Mesothelial cell of epicardium (in vitro differentiated cells): ENCODE measurements at places on chromosomes 4 and X.

DNA sequence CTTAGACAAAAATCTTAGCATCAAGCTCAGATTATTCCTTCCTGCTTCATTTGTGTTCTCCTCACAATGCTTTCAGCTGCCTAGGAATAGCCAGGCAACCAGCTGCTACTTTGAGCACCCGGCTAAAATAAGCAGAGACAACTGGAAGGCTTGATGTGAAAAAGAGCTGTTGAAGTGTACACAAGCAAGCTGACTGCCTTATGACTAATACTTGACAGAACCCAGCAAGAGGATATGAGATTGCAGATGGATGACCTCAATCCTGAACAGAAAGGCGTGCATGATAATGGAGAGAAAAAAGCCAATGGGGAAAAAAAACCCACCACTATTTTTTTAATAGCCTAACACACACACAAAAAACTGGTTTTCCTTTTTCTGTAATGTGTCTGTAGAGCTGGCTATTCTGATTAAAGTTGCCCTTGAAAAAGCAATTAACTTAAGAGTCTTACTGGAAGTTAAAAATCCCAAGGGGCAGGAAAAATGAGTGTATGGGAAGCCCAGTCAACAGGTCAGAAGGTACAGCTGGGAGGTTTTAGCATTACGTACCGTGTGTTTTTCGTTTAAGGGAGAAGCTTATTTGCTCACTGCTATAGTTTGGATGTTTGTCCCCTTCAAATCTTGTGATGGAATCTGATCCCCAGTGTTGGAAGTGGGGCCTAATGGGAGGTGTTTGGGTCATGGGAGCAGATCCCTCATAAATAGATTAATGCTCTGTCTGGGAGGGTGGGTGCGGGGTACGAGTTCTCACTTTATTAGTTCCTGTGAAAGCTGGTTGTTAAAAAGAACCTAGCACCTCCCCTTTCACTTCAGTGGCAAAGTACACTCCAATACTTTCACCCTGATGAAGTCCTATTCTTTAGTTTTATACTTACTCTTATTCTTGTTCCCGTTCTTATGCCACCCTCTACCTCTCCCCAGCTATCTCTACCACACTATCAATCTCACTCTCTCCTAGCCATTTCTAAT lies 37.1 kb upstream of the HERC6 start:
- H3K4me3 ChIP-seq, result no peak overlapping the region
- no peak for DNase-seq
- H3K36me3 ChIP-seq, result no peaks in the 10 kb centered on the region
- no peaks in the 10 kb centered on the region for H3K27me3 ChIP-seq

GRCh38 chr4:2058264-2059045 lies 672 bp upstream of the NAT8L start:
- H3K4me1 ChIP-seq, result peaks cover 11% of the 10 kb centered on the region
- DNase-seq, result no peak
- peak overlapping the region; percentile 54 for H3K4me3 ChIP-seq
- H3K36me3 ChIP-seq, result peaks cover 2% of the 10 kb centered on the region
- no peak overlapping the region for H3K27ac ChIP-seq

- peaks cover 38% of the 10 kb centered on the region for H3K36me3 ChIP-seq
- H3K27me3 ChIP-seq, result no peaks in the 10 kb centered on the region
- H3K4me1 ChIP-seq, result no peaks in the 10 kb centered on the region
- H3K27ac ChIP-seq, result peak overlapping the region; percentile 21
- no peak for DNase-seq
These were observed 44.4 kb downstream of the PCGF3 start for GRCh38 chr4:749698-750666.

DNA sequence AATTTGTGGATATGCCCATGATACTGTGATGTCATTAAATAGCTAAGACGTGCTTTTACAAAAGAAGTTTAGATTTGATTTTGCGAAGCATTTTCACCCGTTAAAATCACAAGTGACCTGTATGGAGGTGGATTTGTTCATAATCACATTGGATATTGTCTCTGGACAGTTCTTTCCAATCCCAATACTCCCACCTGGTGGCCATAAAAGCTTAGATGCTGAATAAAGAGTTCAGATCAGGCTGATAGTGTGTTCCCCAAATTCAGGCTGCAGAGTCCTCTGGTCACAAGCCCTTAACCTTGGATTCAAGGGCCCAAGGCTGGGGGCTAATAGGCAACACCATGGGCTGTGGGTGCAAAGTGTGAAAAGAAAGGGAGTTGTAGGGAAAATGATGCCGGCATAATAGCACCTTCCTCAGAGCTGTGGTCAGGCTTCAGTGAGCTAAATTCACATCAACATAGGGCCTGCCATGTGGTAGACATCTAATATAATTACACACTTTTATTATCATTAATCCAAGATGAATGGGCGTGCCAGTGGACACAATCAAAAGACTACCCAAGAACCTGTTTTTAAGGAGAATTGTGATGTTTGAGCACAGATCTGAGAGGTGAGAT lies 28.1 kb downstream of the SMIM43 start:
- H3K27me3 ChIP-seq, result no peaks in the 10 kb centered on the region
- H3K27ac ChIP-seq, result no peak overlapping the region
- no peaks in the 10 kb centered on the region for H3K36me3 ChIP-seq
- no peak overlapping the region for H3K4me3 ChIP-seq
- peaks cover 13% of the 10 kb centered on the region for H3K4me1 ChIP-seq

DNA sequence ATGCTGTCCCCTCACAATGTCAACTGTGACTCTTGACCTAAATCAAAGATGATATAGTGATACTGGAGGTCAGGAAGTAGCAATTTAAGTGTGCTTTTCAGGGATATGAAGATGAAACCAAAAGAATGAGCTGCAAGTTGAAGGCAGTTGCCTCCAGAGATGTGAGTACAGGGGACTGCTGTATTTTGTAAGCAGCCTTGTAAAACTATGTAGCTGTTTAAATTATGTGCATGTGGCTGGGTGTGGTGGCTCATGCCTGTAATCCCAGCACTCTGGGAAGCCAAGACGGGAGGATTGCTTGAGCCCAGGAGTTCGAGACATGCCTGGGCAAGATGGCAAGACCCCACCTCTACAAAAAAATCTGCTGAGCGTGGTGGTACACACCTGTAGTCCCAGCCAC lies 15.1 kb upstream of the TNIP2 start:
- peaks cover 2% of the 10 kb centered on the region for H3K4me1 ChIP-seq
- no peak overlapping the region for H3K4me3 ChIP-seq

DNA sequence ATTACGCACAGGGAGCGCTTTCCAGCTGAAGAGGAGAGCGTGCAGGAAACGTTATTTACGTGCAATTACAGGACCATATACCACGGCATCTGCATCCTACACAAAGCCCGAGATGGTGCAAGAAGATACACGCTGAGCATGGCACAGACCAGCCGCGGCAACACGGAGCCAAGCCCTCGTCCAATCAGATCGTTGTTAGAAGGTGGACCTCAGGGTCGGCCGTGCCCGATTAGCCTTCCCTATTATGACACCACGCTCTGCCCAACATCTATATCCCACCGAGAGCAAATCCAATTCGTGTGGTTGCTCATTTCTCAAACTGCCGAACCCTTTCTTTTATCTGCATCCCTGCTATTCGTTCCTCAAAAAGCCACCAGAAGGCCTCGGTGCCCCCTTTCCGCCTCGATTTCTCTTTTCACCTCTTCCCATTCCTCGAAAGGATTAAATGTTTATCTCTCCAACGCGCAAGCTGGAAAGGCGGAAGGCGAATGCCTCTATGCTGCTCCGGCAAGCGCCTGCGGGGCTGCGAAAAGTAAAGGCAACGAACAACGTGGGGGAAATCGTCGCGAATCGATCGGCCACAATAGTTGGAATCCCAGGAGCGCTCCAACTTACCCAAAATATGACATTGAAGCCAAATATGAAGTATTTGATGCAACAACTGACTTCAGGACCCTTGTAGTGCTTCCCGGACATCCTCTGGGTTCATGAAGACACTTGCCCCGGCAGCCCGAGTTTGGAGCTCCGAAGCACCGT lies 702 bp downstream of the TSPAN5 start:
- H3K4me1 ChIP-seq, result peaks cover 32% of the 10 kb centered on the region
- peak overlapping the region; percentile 28 for H3K27ac ChIP-seq
- peaks cover 69% of the 10 kb centered on the region for H3K27me3 ChIP-seq
- H3K36me3 ChIP-seq, result no peaks in the 10 kb centered on the region
- H3K4me3 ChIP-seq, result peak overlapping the region; percentile 70

- DNase-seq, result no peak
- H3K27ac ChIP-seq, result peak overlapping the region; percentile 44
- H3K4me1 ChIP-seq, result peaks cover 45% of the 10 kb centered on the region
- no peaks in the 10 kb centered on the region for H3K36me3 ChIP-seq
- no peak overlapping the region for H3K4me3 ChIP-seq
- H3K27me3 ChIP-seq, result no peaks in the 10 kb centered on the region
These were observed 230.6 kb downstream of the PCDH7 start for GRCh38 chr4:30950737-30951136.

GRCh38 chr4:172850838-172851237 lies 317.8 kb upstream of the GALNT7 start:
- no peaks in the 10 kb centered on the region for H3K4me1 ChIP-seq
- H3K27ac ChIP-seq, result no peak overlapping the region
- no peak for DNase-seq

DNA sequence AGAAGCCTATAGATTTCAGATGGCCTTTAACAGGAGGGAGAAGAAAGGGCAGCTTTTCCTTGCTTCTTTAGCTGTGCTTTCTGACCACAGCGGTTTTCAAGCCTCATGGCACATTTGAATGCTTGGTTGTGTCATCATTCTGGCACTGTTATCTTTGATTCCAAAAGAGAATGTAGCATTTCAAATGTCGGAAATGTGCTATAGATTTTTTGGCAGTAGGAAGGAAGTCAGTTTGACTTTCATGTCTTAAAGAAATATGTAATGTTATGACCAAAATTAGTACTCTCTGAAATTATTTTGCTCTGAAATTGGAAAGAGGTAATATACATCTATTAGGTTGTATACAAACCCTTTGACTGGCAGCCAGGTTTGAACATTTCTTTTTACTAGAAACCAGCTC lies 171.9 kb downstream of the TENM3 start:
- no peak overlapping the region for H3K27ac ChIP-seq
- DNase-seq, result no peak
- H3K4me3 ChIP-seq, result no peak overlapping the region
- H3K36me3 ChIP-seq, result peaks cover 19% of the 10 kb centered on the region
- peaks cover 17% of the 10 kb centered on the region for H3K4me1 ChIP-seq

- H3K27me3 ChIP-seq, result no peaks in the 10 kb centered on the region
- DNase-seq, result no peak
- H3K36me3 ChIP-seq, result peaks cover 38% of the 10 kb centered on the region
- H3K27ac ChIP-seq, result no peak overlapping the region
- no peak overlapping the region for H3K4me3 ChIP-seq
- peaks cover 37% of the 10 kb centered on the region for H3K4me1 ChIP-seq
These were observed 87.0 kb downstream of the IRF2 start for GRCh38 chr4:184387351-184387750.

DNA sequence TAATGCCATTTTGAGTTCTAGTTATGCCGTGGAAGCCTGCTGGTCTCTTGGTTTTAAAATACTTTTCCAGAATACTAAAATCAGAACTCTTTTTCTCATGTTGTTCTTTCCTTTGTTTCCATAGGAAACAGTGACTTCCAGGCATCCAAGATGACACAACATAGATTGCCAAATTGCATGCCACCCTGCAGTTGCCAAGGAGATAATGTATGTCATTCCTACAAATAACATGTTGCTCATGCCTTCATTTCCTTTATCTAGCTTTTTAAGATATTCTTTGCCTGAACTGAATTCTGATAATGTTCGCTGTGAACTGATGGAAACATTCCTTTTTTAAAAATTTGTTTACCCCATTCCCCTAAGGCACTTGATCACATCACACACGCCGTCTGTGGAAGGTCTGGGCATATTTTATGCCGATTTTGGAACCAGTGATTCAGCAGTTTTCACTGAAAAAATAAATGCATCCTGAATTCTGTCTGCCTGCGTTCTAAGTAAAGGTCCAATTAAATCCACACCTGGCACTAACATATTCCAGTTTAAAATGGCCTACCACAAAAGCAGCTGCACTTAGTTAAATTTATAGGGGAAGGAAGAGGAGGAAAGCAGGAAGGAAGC lies 38.0 kb upstream of the COX7B2 start:
- no peak overlapping the region for H3K27ac ChIP-seq
- no peaks in the 10 kb centered on the region for H3K36me3 ChIP-seq
- H3K4me3 ChIP-seq, result no peak overlapping the region
- H3K4me1 ChIP-seq, result peaks cover 2% of the 10 kb centered on the region
- DNase-seq, result no peak

DNA sequence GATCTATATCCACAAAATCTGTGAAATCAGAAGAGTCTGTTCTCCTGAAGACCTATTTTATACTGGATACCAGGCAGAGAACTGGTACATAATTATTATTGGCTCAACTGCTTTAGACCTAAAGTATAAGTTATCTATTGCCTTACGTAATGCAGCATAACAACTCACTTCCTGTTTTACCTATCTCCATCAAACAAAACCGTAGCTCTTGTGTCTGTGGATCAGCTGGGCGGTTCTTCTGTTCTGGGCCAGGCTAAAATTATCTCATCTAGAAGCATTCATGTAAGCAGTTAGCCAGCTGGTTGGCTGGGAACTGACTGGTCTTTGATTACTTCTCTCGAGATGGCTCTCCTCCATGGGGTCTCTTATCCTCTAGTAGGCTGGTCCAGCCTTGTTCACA lies 57.8 kb downstream of the PPP1R2C start:
- no peaks in the 10 kb centered on the region for H3K27me3 ChIP-seq
- no peaks in the 10 kb centered on the region for H3K4me1 ChIP-seq
- no peak overlapping the region for H3K27ac ChIP-seq
- DNase-seq, result no peak

- DNase-seq, result no peak
- no peaks in the 10 kb centered on the region for H3K36me3 ChIP-seq
- H3K27me3 ChIP-seq, result no peaks in the 10 kb centered on the region
- H3K27ac ChIP-seq, result no peak overlapping the region
These were observed 153.3 kb downstream of the MID1IP1 start for GRCh38 chrX:38954520-38954919.
